ENCODE measurements at places on chromosomes 11 and 22.

DNA sequence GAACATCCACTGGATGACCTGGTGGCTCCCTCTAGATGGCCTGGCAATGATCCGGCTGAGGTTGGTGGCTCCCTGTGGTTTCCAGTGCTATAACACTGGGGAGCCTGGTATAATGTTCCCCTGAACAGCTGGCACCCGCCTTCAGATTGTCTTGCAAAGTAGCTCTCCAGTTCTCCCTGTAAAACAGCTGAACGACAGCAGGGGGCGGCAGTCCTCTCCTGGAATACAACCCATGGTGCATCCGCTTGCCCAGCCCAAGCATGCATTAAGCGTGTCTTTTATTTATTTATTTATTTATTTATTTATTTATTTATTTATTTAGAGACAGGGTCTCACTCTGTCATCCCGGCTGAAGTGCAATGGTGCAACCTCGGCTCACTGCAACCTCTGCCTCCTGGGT, 258.9 kb downstream of the BUD13 start:
- peak; percentile 3 for DNase-seq

DNA sequence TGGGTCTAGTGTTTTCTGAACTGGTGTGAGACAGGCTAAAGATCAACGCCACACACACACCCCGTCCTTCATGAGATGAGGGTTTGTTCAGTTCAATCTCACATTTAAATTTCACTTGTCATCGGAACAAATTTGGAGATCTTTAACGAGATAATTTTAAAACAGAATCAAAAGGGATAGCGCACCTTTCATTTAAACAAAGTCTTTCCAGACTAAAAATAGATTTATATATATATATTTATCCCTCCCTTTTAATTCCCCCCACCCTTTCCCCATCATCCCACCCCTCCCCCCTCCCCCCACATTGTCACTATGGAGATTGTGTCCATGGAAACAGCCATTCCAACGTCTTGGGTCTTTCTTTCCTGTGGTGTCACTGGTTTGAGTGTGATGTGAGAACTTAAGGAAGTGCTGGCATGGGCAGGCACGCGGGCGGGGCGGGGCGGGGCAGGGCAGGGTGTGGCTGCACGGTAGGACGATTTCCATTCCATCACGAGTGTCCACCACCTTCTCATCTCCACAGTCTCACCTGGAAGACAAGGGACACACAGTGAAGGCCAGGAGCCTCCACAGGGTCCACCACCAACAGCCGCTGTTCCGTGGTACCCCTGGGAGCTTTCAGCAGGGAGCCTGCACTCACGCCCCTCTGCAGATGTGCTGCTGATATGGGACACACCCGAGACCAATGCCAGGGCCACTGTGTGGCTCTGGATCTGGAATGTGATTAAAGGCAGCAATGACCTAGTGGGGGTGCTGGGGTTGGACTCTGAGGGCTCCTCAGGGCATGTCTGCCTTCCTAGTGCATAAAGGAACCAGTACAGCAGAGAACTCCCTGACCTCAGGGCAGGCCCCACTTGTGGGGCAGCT, 30.5 kb upstream of the CYP2D6 start:
- no peak for DNase-seq

DNA sequence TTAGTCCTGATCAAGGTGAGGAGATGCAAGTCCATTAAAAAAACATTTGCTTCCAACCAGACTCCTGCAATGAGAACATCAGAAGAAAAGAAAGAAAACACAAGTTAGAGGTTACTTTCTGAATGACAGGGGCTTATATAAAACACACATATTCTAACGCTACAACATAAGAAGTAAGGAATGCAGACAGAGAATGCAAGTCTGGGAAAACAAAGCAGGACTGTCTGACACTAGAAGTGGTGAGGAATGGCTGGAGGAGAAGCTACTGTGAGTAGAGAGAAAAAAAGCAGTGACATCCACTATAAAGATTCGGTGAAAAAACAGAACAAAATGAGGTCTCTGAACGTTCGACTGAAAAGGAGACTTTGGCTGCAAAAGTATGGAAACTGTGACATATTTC, 12.3 kb downstream of the TMEM216 start:
- no peak for DNase-seq

GRCh38 chr11:86571273-86571948, 101.0 kb downstream of the ME3 start:
- DNase-seq: no peak

- no peak for DNase-seq
These were observed 48.2 kb downstream of the ADM start for GRCh38 chr11:10352921-10353550.

DNA sequence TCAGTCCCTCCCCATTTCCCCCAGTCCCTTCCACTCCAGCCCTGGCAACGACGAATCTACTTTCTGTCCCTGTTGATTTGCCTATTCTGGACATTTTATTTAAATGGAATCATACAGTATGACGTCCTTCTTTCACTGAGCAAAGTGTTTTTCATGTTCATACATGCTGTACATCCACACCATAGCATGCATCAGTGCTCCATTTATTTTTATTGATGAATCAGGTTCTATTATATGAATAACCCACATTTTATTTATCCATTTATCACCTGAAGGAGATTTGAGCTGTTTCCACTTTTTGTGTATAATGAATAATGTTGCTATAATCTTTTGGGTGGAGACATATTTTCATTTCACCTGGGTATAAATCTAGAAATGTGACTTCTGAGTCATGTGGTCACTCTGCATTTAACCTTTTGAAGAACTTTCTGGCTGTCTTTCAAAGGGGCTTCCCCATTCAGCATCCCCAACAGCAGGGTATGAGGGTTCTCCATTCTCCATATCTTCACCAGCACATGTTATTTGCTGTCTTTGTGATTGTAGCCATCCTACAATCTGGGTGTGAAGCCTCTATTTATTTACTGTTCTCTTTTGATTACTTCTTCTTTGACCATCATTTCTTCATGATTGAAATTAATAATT, 531.7 kb downstream of the ETS1 start:
- no peak for DNase-seq

DNA sequence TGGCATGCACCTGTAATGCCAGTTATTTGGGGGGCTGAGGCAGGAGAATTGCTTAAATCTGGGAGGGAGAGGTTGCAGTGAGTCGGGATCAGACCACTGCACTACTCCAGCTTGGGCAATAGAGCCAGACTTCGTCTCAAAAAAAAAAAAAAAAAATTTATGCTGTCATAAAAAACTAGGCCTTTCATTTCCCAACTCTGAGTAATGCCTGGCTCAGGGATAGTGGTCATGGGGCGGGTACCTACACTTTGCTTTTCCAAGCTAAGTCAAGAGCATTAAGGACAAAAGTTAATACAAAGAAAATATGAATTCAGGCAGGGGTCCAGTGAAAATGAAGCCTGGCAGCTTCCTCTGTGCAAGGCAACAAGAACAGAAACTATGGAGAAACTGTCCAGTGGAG, 16.3 kb downstream of the CPSF7 start:
- no peak for DNase-seq

GRCh38 chr22:42399315-42400271, 32.6 kb downstream of the NFAM1 start:
- no peak for DNase-seq

DNA sequence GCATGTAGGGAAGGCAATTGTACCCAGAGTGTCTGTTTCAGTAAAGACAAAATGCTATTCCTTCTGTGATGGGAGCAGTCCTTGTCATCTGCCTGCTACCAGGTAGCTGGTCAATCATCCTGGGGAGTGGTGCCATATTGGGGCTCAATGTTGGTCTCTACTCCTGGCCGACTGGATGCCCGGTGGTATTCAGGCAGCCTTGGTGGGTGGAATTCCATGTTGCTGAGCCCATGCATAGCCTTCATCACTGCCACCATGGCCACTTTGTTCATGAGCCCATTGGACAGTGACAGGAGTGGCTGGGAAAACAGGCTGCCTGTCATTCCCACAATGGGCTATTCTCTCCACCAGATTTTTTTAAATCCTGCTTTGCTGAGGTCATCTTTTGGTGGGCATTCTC, 121.0 kb downstream of the WNT7B start:
- no peak for DNase-seq

- no peak for DNase-seq
These were observed 24.3 kb downstream of the CASP4 start for GRCh38 chr11:104944076-104944475.

GRCh38 chr11:62046568-62047100, 77.2 kb upstream of the INCENP start:
- DNase-seq: no peak

GRCh38 chr11:7098235-7098832, 9.5 kb downstream of the RBMXL2 start:
- no peak for DNase-seq

GRCh38 chr11:45176996-45177395, 30.6 kb downstream of the PRDM11 start:
- no peak for DNase-seq

DNA sequence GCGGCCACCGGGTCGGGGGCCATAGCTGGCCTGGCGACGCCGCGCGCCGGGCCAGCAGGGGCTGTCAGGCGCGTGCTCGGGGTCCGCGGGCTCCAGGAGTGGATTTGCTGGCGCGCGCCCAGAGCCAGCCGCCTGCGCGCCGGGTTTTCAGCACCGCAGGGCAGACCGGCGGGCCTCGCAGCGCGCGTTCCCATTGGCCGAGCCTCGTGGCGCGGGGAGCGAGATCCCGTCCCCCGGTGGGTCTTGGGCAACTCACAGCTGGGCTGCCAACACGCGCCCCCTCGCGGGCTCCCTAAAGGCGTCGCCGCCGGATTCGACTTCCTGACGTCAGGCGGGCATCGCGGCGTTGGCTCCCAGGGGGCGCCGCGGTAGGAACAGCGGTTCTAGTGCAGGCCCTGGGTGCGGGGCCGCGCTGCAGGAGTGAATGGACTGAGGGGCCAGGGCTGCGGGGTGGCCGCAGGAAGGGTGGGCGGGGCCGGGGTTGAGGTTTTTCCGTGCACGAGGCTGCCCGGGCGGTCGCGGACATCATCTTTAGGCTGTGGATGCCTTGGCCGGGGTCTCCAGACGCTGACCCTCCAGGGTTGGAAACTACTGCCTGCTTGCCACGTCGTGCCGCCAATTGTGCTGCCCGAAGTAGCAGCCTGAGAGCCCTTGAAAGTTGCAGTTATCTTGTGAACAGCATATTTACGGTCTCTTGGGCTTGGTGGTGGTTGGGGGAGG, at the start of gene FADS1:
Gene FADS1, minus strand, starts transcription at position 268 of the 720 bp plus-strand sequence. Its CDS starts 74 bp downstream, at position 194.
- peak; percentile 65 for DNase-seq

GRCh38 chr11:111542606-111543275, 2.2 kb downstream of the LAYN start:
- DNase-seq: no peak

DNA sequence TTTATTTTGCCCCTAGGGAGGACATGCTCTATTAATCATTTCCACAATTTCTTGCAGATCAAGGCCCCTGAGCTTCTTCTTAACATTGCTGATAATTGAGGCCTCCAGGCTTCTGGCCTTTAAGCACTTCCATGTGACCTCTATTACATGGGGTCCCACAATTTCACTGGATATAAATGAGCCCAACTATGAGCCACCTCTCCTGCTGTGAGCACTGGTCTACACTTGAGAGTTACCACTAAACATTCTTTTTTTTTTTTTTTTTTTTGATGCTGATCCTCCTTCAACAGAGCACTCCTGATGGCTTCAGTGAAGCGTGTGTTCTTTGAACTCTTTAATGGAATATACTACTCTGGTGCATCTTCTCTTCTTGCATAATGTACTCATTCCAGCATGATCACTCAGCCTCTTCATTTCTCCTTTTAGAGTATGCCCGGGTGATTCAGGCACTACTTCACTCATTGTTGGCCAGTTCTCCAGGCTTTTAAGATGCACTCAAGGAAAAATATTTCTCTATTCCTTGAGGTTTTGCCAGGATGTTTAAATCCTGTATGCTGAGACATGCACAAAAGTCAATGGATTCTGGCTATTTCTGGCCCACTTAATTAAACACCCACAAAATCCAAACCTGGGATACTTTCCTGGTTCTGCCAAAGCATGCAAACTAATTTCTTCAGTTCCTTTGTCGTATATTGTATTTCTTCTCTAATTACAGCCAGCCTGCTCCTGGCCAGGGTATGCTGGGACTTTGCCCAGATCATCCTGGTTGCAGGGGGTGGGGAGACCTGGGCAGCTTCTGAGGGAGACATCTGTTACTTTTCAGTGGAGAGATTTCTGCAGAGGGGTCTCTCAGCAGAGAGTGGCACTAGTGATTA, 257.8 kb upstream of the LUZP2 start:
- no peak for DNase-seq

DNA sequence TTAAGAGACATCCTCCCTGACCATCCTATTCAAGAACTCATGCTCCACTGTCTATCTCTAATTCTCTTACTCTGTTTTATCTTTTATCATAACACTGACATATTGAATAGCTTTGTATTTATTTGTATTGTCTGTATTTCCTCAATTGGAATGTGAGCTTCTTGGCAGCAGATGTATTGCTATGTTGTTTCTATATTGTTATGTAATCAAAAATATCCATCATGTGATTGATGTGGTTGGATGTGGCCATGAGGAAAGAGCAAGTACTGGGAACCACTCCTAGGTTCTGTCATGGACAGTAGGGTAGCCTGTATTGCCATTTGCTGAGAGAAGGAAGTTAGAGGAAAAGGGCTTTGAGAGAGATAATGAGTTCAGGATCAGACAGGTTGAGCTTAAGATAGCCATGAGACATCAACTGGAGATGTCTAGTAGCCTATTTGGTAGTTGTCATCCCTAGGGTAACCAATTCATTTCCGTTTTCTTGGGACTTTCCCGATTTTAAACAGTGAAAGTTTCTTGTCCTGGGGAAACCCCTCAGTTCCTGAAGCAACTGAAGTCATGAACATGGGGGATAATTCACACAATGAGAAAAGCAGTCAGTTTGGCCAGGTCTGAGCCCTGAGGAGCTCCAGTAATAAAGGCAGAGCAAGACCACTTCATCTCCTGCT, 404.5 kb downstream of the INSC start:
- no peak for DNase-seq

DNA sequence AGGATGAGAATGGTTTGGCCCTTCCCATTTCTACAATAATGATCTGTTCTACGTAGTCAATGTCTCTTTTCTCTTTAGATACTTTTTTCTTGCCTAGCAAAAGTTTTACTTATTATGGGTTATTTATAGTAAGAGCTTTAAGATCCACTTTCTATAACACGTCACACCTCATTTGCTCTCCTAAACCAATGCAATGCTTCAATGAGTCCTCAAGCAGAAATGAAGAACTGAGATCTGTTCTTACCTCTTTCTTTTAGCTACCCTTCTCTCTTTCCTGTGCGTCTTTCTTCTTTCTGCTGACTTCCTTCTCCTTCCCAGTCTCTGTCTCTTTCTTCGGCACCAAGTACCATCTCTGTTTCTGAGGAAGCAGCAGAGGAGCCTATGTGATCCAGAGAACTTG, 61.8 kb downstream of the SNX19 start:
- no peak for DNase-seq

DNA sequence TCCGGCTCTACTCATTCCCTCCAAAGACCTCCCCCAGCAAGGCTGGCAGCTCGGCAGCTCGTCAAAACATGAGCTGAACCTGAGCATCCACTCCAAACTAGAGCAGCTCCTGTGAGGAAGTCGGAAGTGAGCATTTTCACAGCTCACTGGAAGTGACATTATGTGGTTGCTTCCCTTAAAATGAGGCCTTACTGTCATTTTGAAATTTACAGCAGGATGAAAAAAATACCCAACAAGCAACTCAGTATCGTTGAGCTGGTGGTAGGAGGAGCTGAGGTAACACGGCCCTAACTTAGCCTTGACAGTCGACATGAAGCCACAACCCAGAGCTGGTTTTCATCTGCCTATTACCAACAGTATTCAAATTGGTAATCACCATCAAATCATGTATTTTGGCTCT, 38.0 kb upstream of the ARFGAP3 start:
- peak; percentile 16 for DNase-seq

Data from stimulated activated CD4-positive, alpha-beta T cell treated with anti-CD3 and anti-CD28 coated beads, TNF-alpha, amount 100 ng/mL, for 48 hours (primary cell).